T follicular helper cell (primary cell): ENCODE measurements at places on chromosomes 6 and 20.

- no peak for DNase-seq
Observed at GRCh38 chr20:44222633-44223368, 12.2 kb upstream of the OSER1 start.

- DNase-seq, result no peak
Observed at GRCh38 chr6:55518529-55519060, 60.4 kb downstream of the HMGCLL1 start.

GRCh38 chr6:17281100-17281496 is at the start of gene RBM24:
Gene RBM24 (plus strand): TSS chr6:17281361. CDS start chr6:17281582, 221 bp downstream.
- DNase-seq, result no peak

DNA sequence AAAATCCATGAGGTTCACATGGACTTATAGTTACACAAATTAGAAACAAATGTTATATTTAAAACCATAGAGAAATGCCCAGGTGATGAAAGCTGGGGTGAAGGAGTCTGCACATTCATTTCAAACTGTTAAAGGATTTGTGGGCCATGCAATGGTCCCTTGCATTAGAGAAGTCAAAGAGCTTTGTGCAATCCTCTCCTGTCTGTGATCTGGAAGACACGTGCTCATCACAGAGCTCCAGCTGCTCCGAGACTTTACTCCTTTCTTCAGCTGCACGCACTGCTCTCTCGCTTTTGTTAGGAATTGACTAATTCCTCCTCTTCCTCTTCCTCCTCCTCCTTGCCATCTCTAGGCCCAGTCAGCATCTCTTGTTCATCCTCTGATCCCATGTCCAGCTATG is 4.1 kb upstream of the AIF1 start:
- no peak for DNase-seq

DNA sequence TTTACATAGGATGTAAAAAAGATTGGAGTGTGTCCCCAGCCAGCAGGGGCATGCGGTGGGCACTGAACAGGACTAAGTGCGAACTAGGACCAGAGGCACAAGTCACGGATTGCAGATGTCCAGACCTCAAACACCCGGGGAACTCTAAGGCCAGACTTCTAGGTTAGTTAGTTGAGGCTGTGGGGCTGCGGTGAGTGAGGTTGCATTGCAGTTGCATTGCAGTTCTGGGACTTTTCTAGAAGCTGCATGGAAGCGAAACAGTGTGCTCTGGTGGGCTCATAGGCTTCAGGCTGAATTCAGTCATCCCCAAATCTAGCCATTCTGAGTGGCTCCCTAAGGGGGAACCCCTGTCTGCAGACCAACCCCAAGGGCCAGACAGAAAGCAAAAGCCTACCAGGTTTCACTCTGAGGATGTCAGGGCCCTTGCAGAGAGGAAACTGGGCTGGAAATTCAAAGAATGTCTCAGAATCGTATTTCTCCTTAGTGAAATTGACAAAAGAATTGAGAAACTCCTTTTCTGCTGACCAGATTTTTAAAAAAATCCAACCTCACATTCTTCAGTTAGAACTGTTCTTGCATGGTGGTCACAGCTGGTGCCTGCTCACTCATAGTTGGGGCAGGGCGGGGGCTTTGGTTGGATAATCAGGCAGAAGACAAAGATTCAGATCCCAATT is 182.8 kb downstream of the ZDHHC14 start:
- DNase-seq, result no peak

DNA sequence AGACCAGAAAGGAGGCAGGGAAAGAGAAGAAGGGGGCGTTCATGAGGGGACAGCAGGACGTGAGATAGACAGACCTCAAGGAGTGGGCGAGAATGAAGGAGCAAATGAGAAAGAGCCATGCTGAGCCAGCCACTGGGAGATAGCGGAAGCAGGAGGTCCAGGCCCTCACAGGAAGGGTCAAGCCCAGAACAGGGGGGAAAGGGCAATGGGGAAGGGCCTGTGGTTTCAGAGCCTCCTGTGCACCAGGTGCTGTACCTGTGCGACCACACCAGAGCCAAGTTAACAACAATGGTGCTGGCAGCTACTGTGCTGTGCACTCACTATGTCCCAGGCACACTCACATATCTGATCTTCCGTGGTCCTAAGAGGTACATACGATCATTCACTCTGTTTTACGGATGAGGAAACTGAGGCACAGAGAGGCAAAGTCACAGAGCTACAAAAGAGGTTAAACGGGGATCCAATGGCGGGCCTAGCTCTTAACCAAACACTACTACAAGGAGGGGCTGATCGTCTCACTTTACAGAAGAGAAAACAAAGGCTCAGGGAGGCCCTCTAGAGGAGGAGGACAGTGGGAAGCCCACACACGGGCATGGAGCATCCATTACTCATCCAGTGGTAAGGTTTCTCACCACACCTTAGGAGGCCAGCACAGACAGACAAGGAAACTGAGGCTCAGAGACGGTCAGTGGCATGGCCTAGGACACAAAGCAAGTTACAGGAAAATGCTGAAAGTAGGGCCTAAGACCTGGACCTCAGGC is 129.1 kb downstream of the PREX1 start:
- DNase-seq, result no peak

- DNase-seq, result no peak
Observed at GRCh38 chr6:121912905-121913304, 477.5 kb downstream of the GJA1 start.

DNA sequence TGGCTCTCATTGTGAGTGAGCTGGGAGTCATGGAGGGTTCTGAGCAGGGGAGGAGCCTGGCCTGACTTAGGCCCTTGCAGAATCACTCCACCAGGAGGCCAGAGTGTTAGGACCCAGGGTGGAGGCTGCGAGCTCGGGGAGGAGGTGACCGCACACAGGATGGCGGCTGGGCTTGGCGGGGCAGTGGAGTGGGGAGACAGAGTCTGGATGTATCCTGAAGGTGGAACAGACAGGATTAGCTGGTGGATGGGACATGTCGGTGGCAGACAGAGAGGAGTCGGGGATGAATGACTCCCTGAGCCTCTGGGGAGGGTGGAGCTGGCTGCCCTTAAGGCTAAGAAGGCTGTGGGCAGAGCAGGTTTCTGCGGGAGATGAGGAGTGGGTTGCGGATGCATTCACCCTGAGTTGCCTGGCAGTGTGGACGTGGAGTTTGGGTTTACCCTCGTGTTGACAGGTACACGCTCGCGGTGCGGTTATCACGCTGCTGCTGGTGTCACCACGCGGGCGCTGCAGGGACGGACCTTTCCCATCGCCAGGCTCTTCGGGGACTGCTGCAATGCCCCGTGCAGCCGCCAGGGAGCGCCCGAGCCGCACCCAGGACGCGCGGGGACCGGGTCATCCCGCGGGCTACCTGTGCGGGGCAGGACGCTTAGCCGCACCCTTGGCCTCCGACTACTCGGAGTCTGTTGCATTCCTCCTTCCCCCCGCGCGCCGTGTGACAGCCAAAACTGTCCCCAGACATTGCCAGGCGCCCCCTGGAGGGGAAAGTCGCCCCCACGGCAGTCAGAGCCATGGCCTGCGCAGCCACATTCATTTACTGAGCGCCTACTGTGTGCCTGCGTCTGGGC is 43.0 kb upstream of the PTGIS start:
- DNase-seq, result peak; percentile 34

DNA sequence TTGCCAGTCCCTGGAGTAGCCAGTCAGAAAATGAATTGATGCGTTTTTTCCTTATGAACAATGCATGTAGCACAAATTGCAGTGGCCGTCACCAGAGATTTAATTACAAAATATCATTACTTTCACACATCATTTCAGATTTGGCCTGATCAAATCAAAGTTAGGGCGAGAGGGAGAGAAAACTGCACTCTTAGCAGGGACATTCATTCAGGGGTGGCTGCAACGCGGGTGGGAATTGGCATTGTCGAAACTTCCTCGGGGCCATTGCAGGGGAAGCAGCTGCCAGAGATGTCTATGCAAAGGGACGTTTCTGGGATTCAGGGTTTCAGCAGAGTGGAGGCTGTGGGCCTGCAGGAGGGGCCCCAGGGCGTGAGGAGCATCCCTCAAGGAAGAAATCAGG is 76.5 kb upstream of the TOP1 start:
- DNase-seq, result no peak

GRCh38 chr20:47070176-47070575 is 175.5 kb downstream of the EYA2 start:
- DNase-seq, result no peak

- DNase-seq, result no peak
Observed at GRCh38 chr6:157218371-157219198, 104.7 kb downstream of the TMEM242 start.

GRCh38 chr6:22473991-22474682 is 95.2 kb upstream of the HDGFL1 start:
- DNase-seq, result no peak

DNA sequence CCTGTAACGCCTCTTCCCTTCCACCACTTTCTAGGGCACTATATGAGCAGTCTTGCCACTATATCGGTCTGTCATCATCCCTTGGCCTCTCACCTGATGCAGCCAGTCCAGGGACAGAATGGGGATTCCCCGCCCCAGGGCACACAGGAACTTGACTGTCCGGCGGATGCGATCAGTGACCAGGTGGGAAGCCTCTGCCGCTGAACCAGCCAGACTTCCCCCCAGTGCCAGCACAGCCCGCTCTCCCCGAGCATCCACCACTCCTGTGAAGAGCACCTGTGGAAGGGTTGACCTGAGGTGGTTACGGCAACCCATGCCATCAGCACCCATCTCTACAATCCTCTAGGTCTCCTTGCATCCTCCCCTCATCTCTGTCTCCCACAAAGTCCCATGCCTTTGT is 12.2 kb upstream of the NRM start:
- DNase-seq, result no peak

- DNase-seq, result no peak
Observed at GRCh38 chr6:124987999-124988591, 25.9 kb downstream of the RNF217 start.

- no peak for DNase-seq
Observed at GRCh38 chr20:50594591-50595432, 84.6 kb downstream of the PTPN1 start.

DNA sequence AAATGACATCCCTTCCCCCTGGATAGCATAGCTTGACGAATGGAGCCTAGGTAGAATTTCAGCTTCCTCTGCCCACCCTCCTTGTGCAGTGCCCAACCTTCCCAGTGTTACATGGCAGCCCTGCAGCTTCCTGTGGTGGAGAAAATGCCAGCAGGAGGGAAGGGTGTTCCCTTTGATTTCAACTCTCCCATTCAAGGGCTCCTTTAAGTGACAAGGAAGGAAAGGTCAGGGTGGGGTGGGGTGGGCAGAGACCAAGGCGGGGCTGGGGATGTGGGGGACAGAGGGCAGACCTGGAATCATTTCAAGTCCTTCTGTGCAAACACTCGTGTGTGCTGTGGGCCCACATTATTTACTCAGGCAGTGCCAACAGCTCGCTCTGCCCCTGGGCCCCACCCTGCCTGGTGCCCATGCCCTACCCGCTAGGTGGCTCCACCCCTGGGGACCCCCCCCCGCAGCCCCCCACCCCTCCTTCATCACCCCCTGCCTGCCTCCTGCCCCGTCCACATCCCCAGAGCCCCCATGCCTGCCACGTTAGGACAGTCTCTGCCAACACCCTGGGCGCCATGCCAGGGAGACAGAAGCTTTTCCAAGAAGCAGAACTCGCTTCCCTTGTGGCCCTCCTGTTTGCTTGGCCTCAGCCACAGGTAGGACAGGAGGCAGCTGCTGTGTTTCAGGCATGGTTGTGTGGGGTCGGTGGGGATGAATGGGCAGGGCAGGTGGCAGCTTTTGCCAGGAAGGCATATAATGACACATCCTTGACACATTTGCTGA is 9.4 kb downstream of the SPDEF start:
- no peak for DNase-seq

DNA sequence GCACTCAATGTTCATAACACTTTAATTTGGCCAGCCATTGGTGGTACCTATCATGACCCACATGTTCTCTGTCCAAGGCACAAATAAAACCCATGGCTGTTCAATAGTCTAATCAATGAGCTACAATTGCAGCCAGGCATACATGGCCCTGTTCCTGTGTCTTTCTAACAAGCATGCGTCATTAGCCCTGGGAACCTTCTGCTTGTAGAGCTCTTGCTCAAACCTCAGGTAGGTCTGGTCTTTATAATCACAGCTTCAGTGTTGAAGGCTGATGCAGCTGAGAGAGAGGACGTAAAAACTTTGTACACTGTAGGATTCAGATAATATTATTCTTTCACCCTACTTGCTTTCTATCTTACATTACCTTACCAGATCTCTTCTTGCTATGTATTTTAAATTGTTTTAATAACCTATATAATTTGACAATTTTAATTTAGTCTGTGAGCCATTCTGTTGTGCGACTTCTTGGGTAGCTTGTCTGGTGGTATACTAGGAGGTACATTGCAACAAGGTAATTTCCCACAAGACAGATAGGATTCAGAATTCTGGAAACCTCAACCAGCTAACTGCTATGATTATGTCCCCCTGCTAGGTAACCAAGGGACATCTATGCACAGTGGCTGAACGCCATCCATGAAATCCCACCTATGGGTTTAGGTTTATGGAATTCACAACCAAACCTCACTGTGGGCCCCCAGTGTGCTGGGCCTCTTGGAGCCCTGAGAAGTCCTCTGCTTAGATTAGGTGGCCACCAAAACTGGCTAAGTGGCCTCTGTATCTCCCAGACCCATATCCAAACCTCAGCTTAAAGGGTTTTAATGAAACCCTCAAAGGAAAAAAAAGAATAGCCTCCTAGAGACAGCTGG is 55.4 kb upstream of the RIPOR2 start:
- DNase-seq, result no peak

- DNase-seq, result no peak
Observed at GRCh38 chr6:22095836-22096235, 201.0 kb downstream of the PRL start.

GRCh38 chr20:16562259-16562658 is 11.0 kb downstream of the KIF16B start:
- no peak for DNase-seq

DNA sequence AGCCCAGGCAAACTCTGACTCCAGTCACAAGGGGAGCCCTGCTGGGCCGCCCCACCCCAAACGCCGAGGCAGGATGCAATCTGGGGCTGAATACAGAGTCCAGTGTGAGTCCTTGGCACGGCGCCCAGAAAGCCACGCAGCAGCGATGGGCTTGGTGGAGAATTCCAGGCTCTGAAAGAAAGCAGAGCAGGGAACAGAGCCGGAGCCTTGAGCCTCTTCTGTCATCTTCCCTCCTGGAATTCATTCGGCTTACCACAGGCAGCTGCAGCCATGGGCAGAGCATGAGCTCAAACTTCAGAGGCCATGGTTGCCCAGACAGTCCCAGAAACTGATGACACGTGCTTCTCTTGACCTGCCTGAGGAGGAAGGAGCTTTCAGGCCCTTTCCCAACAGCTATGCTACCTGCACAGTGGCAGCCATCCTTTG is 441.1 kb upstream of the JARID2 start:
- DNase-seq, result no peak

DNA sequence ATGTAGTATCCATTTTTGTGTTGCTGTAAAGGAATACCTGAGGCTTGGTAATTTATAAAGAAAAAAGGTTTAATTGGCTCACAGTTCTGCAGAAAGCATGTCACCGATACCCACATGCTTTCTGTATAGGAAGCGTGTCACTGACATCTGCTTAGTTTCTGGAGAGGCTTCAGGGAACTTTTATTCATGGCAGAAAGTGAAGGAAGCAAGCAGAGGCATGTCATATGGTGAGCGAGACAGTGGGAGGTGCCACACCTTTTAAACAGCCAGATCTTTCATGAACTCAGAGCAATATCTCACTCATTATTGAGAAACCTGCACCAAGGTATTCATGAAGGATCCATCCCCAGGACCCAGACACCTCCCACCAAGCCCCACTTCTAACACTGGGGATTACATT is 3.5 kb downstream of the SUMO4 start:
- DNase-seq, result no peak
